Cerebellum (tissue), 4 donors: ENCODE measurements at places on chromosomes 3 and 15. TPM values are rescaled to one million over a fixed set of nuclear protein-coding genes. Genes with fewer than 3 reads are reported as not detected.

Gene FGF12
- 39.9 TPM for total RNA-seq

Gene IL17RD
- total RNA-seq, result 29.3 TPM

Gene TKT
- 71.4 TPM for total RNA-seq

Gene LRRFIP2
- 77.3 TPM for total RNA-seq

Gene FGF7
- 0.45 TPM for total RNA-seq
